ENCODE measurements at places on chromosomes 7 and 10.

- DNase-seq: peak; percentile 84
These were observed at the start of gene LLCFC1 for GRCh38 chr7:142939226-142939910. LLCFC1 (plus strand) TSS chr7:142939484; CDS start chr7:142939622, 138 bp downstream.

DNA sequence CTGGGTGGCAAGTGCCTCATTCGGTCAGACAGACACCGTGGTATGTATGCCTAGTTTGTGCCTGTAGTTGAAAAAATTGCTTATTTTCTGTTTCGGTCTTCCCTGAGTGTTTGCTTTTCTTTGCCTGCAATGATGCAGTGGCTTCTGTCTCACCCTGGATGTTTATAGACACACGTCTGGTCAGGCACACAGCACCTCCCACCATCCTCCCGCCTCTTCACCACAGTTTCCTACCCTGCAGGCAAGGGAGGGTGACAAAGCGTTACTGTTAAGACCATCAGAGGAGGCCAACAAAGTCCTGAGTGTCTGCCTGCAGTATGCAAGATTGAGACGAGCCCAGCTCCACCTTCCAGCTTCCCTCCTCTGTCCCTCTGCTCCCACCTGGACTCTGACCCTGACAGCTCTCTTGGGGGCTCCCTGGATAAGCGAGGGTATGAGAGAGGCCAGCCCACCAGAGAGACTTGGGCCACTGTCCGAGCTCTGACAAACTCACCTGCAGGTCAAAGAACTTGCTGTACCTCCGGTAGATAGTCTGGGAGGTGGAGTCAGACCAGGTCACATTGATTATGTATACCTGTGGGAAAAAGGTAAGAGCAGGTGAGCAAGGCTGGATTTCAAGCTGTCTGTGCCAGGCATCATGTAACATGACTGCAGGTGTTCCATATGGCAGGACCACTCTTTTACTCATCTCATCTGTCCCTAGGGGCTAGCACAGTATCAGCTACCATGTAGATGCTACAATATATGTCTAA lies 54.4 kb downstream of the SH3PXD2A start:
- DNase-seq: no peak

GRCh38 chr7:66331883-66332282 lies 126.7 kb downstream of the TPST1 start:
- no peak for DNase-seq

DNA sequence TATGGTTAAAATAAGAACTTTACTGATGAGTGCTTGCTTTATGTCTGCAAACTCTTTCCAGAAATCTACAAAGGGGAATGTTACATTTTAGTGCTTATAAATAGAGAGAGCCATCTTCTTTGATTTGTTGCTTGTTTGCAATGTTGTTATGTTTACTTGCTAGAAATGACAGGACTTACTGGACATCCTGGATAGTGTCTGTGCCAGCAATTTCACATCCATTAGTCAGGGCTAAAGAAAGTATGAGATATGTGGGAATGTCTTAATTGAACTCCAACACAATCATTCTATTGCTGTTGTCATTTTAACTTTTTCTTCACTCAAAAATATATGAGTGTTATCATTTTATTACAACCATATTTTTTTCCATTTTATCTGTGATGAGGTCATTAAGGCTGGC lies 453.2 kb downstream of the TNS3 start:
- DNase-seq: no peak

DNA sequence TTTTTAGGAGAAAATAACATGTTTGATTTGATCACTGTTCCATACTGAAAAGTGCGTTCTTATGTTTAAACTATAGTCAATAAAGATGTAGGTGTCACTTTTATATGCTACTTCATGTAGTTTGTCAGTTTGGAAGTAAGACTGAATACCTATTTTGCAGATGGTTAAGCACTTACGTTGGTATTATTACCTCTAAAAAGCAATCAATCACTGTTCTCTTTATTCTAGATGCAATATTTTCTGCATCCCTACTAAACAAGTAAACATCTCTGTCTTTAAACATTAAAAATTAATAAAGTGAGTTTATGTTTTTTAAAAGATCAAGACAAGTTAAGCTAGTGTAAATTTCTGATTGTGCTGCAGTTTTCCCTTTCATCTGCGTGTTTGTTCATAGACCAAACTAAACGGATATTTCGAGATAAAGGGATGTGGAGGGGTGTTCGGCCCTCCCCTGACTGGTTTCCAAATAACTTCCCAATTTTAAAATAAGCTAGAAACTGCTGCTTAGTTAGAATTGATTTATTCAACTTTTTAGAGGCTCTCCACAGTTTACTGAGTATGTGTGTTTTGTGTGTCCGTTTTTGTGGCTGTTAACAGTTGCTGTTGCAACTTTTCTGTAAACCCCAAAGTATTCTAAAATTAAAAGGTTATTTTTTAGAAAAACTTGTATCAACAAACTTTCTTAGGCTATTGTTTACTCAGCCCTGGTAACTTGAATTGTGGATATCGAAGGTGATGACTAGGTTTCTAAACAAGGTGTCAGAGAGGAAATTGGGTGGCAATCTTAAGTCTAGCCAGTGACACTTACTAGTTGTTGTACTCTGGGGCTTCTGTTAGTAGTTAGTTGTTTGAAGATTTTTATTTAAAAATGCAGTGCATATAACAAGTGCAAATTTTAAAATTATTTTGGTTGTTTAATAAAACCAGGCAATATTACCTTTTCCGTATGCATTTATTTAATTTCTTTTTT lies 974 bp downstream of the KIF11 start:
- DNase-seq: no peak

DNA sequence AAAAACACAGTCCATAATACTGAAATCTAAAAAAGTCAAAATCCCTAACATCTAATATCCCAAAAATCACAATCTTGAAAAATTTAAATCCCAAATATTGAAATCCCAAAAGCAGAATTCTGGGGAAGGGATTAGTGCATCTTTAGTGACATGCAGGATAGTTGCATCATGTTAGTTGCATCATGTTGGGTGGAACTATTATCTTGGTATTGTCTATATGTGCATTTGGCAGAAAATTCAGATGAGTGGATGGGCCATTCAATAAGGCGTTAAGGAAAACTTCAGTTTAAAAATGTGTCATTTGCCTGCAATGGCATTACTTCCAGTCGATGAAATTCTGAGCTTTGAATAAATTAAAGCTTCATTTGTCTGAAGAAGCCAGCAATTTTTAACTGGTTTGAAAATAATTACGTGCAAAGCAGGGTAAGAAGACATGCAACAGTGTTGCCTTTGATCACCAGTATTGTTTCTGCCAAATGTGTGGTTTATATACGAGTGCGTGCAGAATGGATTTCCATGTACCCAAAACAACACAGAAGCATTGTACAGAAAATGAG lies 221.4 kb upstream of the NFE2L3 start:
- DNase-seq: no peak

DNA sequence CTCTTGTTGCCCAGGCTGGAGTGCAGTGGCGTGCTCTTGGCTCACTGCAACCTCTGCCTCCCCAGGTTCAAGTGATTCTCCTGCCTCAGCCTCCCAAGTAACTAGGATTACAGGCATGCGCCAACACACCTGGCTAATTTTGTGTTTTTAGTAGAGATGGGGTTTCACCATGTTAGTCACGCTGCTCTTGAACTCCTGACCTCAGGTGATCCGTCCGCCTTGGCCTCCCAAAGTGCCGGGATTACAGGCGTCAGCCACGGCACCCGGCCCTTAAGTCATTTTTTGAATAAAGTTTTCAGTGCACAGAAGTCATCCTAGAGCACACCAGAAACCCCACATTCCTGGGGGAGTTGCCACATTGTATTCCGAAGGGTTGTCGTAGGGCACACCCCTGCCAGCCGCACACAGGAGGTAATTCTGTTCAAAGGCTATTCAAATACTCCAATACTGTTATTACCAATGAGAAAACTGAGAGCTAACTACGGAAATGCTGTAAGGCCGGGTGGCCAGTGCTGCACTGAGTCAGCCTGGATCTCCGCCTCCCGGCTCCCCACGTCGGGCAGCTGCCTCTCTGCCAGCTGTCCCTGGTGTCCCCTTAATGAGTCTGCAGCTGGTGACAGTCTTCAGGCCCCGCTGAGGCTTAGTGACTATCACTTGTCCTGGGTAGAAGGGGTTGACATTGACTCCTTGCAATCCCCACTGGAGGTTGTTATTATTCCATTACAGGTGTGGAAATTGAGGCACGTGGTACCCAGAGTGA lies 8.6 kb upstream of the RFC2 start:
- DNase-seq: no peak

DNA sequence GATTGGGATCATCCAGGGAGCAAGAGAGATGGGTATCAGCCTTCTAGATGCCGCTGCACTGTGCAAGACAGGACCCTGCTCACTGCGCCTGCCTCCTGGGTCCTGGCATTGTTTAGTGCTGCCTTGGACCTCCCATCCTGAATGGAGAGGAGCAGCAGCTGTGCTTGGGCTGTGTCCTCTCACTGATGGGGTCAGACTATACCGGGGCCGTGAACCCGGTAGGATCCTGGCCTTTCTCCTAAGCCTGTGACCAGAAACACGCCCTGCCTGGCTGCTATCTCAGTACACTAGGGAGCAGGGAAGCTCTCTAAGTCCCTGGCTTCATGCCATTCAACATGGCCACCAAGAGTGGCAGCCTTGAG lies 309.4 kb upstream of the ZNF32 start:
- no peak for DNase-seq

- DNase-seq: peak; percentile 48
These were observed 1.0 kb upstream of the PLAC9 start for GRCh38 chr10:80131499-80131901.

All from H9 (cell line).